Cardiac fibroblast (primary cell): ENCODE measurements at places on chromosomes 13 and 19.

- DNase-seq: peak; percentile 66
Measured at GRCh38 chr13:66915596-66916185, 314.4 kb downstream of the PCDH9 start.

DNA sequence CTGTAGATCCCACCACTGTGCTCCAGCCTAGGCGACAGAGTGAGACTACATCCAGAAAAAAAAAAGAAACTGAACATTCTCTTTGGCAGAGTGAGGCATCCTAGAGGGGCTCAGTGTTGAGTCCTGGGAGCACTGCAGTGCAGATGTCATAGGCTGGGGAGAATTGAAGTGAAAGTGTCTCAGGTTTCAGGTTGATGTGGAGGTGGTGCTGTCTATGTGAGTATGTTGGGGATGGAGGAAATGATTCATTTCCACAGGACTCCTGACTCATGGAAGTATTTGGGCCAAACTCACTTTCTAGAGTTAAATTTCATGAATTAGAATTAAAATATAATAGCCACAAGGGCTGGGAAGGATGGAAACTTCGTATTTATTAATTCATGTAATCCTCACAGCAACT lies 134.4 kb upstream of the TSC22D1 start:
- DNase-seq: peak; percentile 90

DNA sequence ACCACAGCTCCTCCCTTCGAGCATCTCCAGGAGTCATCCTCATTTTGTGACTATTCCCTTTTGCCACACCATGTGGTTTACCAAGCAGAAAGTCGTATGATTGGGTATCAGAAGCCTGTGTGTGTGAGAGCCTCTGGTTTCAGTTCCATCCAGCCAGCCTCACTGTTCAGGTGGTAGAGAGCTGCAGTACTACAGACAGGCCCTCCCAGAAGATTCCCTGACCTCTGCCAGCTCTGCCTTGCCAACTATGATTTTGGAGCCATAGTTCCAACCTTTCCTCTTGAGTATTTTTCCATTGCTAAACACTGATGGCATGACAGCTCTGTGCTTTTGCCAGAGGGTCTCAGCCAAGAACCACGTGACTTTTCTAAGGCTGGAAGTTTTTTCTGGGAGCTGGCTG lies 82.5 kb downstream of the DHRS12 start:
- no peak for DNase-seq

DNA sequence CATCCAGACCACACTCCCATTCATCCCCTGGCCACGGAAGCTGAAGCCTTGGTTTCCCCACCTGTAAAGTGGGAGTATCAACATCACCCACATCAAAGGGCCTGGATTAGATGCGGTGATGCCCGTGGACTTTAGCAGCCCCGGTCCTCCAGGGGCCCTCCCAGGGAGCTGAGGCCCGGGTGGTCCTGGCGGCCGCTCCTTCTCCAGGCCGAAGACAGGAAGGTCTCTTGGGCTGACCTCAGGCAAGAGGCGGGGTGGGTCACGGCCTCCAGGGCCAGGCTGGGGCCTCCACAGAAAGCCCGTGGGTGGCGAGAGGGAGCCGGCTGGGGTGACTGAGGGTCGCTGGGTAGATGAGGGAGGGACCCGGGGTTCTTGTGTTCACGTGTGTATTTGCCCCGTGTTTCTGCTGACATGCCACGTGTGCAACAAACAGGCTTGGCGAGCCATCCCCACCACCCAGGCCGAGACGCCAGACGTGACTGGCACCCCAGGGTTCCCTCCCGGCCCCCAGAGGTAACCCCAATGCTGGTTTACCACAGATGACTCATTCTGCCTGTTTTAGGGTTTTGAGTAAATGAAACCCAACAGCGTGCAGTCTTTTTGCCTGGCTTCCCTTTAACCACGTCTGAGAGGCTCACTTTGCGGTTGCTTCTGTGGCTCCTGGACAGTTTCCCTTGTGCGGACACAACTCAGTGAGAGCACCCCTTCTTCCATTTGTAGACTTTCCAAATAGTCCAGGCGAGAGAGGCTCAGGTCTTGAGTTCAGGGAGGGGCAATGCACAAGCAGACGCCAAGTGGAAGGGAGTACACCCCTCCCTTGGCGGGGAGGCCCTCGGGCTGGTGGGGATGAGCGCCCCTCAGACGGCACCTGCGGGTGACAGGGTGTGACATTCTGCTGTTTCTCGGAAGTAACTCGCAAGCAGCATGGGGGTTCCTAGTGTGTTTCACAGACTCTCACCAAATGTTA lies 42.9 kb downstream of the C13orf46 start:
- DNase-seq: no peak

- DNase-seq: peak; percentile 86
Measured at GRCh38 chr19:12035220-12036172, at the start of gene ZNF433. ZNF433 (minus strand) TSS chr19:12035679; CDS start chr19:12035539, 140 bp downstream.

DNA sequence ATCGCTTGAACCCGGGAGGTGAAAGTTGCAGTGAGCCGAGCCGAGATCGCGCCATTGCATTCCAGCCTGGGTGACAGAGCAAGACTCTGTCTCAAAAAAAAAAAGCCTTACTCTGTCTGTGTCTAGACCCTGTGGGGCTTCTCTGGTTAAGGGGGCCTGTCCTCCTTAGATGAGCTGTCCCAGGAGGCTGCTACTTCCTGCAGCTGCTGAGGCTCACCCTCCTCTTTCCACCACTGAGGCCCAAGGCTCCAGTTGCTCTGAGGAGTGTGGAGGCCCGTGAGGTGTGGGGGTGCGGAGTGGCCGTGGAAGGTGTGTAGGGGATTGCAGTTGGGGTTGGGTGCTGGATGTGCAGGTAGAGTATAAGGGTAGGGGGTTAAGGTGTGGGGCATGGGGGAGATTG lies 22.1 kb upstream of the RASA3 start:
- DNase-seq: no peak

- peak; percentile 56 for DNase-seq
Measured at GRCh38 chr19:18049385-18049784, 37.3 kb downstream of the IL12RB1 start.

- DNase-seq: no peak
Measured at GRCh38 chr13:58051807-58052375, 420.3 kb downstream of the PCDH17 start.

GRCh38 chr19:4969772-4970531 lies 1.0 kb downstream of the KDM4B start:
- peak; percentile 32 for DNase-seq

DNA sequence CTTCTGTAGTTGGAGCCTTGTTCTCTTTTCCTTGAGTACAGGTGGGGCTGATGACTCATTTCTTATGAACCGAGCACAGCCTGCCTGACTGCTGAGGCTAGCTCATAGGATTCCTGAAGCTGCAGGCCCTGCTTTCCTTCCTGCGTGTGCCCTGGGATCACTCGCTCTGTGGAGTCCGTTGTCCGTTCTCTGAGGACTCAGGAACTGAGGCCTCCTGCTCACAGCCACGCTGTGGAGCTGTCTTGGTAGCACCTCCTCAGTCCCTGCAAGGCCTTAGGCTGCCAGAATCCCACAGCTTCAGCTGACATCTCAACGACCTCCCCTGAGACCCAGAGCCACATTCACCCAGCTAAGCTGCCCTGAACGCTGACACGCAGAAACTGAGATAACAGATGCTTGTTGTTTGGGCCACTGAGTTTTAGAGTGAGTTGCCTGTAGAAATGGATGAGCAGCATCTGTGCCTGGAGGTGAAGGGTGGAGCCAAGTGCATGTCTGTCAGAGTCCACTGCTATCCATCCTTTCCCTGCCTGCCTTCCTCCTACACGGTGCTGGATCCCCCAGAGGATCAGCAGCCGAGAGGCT lies 72.9 kb downstream of the ARHGEF7 start:
- peak; percentile 43 for DNase-seq

- no peak for DNase-seq
Measured at GRCh38 chr19:36488118-36488845, 1.1 kb downstream of the ZNF566 start.

GRCh38 chr19:18205200-18205892 lies 1.5 kb upstream of the RAB3A start:
- DNase-seq: peak; percentile 76

- peak; percentile 38 for DNase-seq
Measured at GRCh38 chr13:95160112-95160906, 140.9 kb downstream of the ABCC4 start.

DNA sequence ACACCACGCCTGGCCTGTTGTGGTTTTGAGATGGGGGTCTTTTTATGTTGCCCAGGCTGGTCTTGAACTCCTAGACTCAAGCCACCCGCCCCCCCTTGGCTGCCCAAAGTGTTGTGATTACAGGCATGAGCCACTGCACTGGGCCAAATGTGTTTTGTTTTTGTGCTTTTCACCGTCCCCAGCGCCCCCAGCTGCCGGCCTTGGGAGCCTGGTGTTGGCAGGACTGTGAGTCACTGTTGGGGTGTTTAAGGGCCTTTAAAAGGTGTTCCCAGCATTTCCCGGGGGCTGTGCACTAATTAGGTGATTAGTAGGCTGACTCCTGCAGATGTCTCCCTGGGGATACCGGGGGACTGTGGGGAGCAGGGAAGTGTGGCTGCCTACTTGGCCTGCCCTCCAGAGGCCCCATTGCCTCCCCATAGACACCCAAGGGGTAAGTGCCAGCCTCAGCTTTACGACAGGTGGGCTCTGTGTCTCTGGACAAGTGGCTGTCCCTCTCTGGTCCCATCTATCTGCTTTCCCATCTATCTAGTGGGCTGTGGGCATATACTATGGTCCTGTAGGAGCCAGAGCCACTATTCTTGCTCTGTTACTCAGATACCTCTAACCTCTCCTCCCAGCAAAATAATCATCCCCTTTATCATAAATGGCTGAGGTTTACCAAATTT lies 11.8 kb upstream of the TLE5 start:
- peak; percentile 52 for DNase-seq

- DNase-seq: no peak
Measured at GRCh38 chr13:28120317-28120716, 18.0 kb upstream of the PAN3 start.

DNA sequence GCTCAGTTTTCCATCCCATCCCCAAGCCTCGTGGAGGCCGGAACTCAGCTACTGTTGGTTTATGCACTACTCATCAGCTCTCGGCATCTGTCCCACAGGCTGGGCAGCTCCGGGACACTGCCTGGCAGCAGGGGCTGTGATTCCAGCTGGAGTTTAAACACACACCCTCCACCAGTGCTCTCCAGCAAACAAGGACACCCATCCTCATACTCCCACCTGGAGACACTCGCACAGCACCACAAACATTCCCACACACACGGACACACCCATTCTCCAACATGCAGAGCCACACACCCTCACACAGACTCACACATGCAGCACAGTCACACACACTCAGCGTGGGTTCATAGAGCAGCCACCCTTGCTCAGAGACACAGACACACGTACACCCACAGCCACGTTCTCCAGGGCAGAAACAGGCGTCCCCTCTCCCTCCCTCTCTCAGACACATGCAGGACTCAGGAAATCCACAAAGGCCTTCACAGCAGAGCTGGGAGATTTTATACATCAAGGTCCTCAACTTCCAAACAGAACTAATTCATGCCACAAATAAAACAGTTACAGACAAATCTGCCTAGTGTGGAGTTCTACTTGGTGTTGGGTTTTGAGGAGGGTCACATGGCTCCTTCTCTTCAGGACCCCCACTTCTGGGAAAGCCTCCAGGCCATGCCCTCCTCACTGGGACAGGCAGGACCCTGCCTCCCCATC lies 785.4 kb downstream of the UQCRFS1 start:
- peak; percentile 22 for DNase-seq

DNA sequence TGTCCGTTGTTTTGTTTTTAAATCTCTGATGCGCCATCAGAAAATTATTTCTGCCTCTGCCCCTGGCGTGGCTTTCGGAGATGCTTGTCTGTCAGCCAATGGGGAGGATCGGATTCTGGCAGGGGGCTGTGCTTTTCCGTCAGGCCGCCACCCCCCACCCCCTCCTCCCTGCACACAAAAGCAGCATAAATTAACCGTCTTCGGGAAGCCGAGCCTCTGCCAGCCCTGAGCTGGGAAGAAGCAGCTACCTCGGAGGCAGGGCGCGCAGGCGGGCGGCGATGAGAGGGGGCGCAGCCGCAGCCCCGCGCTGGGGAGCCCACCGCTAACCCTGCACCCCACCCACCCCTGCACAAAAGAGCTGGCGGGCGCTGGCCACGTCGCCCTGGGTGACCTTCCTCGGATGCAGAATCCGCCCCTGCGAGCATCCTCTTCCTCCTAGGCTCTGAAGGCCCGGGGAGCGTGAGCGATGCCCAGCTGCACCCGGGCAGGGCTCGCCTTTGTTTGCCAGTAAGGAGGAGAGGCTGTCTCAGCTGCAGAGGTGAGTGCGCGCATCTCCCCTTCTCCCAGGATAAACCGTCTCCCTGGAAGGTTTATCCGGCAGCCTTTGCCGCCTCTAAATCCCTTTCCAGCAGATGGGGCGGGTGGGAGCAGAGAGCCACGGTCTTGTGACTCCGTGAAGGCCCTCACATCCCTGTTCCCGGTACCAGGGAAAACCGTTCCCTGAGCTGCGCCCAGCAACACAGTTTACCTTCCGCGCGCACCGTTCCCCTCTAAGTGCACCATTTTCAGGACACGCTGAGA lies at the start of gene ATCAY:
TSS of gene ATCAY (plus strand) at position 215 of the 801 bp plus-strand sequence. CDS start 5,083 bp downstream, outside the sequence.
- no peak for DNase-seq

DNA sequence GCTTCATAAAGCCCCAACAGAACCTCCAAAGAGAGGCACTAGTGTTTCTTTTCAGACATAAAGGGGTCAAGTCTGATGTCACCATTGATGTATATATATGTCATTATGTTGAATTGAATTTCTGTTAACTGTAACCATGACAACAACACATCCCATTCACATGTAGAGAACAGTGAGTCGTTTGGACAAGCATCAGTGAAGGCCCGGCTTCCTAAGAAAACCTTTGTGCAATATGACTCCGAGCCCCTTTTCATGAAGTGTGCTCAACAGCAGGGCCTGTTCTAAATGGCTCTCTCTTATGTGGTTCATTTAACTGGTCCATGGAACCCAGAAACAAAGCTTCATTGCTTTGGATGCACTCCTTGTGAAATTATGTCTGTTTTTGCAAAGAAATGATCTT lies 67.2 kb upstream of the UBL3 start:
- DNase-seq: peak; percentile 25

DNA sequence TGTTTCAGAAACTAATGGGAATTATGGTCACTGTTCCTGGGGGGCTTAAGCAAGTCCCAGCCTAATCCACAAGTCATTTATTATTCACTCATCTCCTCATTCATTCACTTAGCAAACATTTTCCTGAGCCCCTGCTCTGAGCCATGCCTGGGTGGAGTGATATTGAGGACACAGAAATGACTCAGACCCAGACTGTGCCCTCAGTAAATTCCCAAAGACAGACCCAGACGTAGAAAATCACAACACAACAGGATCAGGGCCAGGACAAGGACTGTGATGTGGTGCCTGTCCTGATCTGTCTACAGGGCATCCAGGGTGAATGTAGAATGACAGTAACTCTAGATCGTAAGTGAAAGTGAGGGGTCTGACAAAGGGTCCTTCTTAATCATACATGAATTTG lies 7.0 kb upstream of the SPACA6 start:
- DNase-seq: no peak

DNA sequence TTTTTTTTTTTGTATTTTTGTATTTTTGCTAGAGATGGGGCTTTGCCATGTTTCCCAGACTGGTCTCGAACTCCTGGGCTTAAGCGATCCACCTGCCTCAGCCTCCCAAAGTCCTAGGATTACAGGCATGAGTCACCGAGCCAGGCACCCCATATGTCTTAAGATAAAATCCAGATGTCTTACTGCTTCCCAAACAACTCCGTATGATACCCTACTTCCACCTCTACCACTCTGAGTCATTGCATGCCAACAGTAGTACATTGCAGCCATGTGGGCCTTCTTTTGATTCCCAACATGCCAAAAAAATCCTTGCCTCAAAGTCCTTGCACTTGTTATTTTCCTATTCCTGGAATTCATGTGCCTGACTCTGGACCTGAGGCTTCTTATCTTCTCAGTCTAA lies 799.2 kb downstream of the GPC5 start:
- DNase-seq: peak; percentile 18

- no peak for DNase-seq
Measured at GRCh38 chr13:33911521-33911920, 93.6 kb downstream of the RFC3 start.
